Activated CD8-positive, alpha-beta memory T cell treated with anti-CD3 and anti-CD28 coated beads, Interleukin-2, amount 10 ng/mL, durations not matched to agents 7 days and 5 days (primary cell): ENCODE measurements at places on chromosomes 11 and 22. TPM values are rescaled to one million over a fixed set of nuclear protein-coding genes. Genes with fewer than 3 reads are reported as not detected.

DNA sequence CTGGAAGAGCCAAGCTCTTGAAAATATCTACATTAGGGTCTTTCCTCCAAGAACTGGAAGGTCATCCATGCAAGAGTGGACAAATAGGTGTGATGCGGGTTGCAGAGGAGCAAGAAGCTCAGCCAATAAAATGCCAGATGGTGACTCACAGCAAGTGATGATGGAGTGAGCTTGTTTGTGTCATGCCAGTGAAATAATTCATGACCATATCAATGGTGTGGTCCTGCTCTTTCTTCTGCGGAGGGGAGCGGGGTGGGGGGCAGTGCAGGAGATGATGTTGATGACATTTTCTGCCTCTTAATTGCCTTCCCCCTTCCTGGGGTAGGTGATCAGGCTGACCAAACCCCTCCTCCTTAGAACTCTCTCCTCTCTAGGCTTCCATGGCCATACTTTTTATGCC is 118.5 kb upstream of the TIMP3 start:
- no peak overlapping the region for H3K27ac ChIP-seq
- no peak overlapping the region for H3K4me3 ChIP-seq
- H3K4me1 ChIP-seq = no peaks in the 10 kb centered on the region
- no peak for DNase-seq
- H3K36me3 ChIP-seq = no peaks in the 10 kb centered on the region
- peaks cover 11% of the 10 kb centered on the region for H3K27me3 ChIP-seq

The SLC17A6 gene
- not detected for total RNA-seq

DNA sequence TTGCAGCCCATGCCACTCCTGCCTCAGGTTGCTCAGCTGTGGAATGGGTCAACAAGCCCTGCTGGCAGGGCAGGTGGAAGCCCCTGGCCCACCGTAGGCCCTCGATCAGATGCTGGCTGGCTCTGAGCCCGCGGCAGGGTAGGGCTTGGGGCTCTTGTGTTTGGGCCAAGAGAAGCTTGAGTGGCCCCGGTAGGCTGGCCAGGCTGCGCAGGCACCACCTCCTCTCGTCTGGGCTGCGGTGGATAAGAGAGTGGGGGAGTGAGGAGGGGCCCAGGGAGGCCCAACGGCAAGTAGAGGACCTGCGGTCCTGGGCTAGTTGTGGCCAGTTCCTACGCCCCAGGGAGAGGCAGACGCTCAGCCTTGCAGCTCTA is 115.2 kb downstream of the CEP164 start:
- peaks cover 1% of the 10 kb centered on the region for H3K4me1 ChIP-seq
- no peaks in the 10 kb centered on the region for H3K36me3 ChIP-seq
- peaks cover 16% of the 10 kb centered on the region for H3K27me3 ChIP-seq
- H3K4me3 ChIP-seq = no peak overlapping the region

The DEUP1 gene
- not detected for total RNA-seq

GRCh38 chr11:124583781-124584180 is 14.0 kb downstream of the OR8A1 start:
- no peaks in the 10 kb centered on the region for H3K36me3 ChIP-seq
- H3K4me1 ChIP-seq = no peaks in the 10 kb centered on the region
- no peak overlapping the region for H3K27ac ChIP-seq
- no peak overlapping the region for H3K4me3 ChIP-seq
- DNase-seq = no peak

- peaks cover 2% of the 10 kb centered on the region for H3K4me1 ChIP-seq
- H3K27ac ChIP-seq = no peak overlapping the region
- H3K4me3 ChIP-seq = no peak overlapping the region
- DNase-seq = no peak
These were observed 23.6 kb upstream of the CASP4 start for GRCh38 chr11:104991994-104992393.

DNA sequence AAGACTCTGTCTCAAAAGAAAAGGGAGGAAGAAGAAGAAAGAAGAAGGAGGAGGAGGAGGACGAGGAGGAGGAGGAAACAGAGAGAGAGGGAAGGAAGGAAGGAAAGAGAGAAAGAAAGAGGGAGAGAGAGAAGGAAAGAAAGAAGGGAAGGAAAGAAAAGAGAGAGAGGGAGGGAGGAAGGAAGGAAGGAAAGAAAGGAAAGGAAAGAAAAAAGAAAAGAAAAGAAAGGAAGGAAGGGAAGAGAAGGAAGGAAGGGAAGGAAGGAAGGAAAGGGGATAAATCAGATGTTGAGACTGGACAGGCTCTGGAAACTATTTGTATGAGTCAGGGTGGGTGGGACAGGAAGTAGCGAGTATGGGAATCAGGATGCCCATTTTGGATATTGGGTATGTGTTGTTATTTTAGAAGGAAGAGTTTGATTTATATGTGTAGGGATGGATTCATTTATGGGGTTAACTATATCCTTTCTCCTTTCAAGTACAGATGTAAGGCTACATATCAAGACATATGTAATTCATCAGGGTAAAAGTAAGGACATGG is 6.0 kb upstream of the RPL3 start:
- no peak overlapping the region for H3K4me3 ChIP-seq
- no peak for DNase-seq
- no peaks in the 10 kb centered on the region for H3K36me3 ChIP-seq

The VSTM5 gene
- total RNA-seq = not detected

DNA sequence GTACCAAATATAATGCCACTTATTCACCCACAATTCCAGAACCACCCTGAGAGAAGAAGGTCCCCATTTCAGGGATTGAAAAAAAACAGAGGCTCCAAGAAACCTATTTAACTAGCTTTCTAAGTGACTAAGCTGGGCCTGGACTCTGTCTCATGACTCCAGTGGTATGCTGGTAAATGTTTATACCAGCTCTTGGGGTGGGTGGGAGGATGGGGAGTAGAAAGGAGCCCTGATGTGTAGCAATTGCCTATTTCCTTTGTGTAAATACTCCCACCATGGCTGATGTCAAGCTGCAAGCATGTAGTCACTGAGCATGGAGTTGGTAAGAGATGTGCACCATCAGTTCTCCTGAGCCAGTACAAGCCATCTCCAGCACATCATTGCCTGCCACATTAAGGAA is 2.8 kb downstream of the PRG3 start:
- H3K4me3 ChIP-seq = no peak overlapping the region
- no peaks in the 10 kb centered on the region for H3K4me1 ChIP-seq
- peaks cover 8% of the 10 kb centered on the region for H3K27me3 ChIP-seq
- H3K27ac ChIP-seq = no peak overlapping the region
